ENCODE measurements at places on chromosomes 2 and 18.
A peak's percentile ranks its signal among the peaks of the same experiment; 100 is the strongest.

GRCh38 chr2:65331336-65332025 is 100.9 kb downstream of the SPRED2 start:
- DNase-seq, result no peak

DNA sequence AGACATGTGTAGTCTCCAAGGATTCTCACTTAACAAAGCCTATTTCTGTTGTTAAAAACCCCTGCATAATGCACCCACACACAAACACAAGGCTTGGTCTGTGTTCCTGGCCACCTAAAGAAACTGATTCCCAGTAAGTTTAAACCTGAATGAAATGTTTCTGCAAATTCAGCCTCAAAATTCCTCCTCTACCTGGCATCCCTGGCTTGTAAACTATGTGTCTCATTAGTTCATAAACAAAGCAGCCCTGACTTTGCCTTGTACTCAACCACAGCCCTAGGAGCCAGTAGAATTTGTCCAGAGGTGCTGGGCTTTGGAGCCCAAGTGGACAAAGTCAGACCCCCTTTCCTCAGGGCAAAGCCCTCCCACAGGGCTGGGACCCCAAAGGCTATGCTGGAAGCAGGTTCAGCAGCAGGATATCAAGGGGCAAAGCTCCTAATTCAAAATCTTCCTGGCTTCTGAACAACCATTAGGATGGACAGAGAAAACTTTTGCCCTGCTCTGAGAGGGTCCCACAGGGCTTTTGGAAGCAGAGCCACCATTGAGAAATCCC is 2.6 kb upstream of the HOXD13 start:
- no peak for DNase-seq

DNA sequence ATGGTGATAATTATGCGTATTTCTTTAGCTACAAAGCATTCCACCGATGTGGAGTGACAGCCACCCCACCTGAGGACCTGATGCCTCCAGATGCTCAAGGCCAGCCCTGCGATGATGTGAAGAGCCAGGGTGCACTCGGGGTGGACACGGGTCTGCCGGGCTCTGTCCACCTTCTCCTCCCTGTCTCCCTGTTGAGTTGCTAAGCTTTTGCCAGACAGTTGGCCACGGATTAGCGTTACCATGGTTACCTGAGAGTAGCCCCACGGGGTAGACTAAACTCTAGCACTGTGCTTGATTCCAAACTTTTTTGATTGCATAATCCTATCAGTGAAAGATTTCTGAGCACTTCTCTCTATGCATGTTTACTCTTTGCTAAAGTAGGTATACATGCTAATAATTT is 86.2 kb downstream of the SMIM21 start:
- no peak for DNase-seq

DNA sequence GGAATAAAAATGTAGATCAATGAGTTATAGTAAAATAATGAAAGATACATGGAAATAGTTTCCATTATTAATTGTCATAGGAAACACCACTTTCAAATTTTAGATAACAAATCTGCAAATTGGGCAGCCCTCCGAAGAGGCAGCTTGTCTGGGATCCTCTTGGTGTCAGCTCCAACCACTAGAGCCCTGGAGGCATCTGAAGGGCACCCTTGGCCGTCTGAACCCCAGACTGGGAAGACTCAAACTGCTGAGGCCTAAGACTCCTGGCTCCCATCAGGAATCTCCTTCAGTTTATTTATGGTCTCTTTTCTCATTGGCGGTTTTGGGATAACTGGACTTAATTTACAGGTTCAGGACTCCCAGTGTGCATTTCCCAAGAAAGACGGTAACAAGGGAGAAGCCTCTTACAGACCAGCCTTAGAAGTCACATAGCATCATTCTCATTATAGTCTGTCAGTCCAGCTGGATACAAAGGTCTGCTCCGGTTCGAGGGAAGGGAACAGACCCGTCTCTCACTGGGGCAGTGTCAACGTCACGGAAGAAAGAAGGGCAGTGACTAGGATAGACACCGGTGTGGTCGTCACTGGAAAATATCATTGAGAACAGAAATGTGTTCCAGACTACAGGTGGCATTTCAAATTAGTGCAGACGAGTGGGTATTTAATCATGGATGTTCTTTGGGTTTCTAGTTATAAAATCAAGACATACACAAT is 390.7 kb upstream of the NETO1 start:
- DNase-seq, result no peak

GRCh38 chr2:1613731-1614354 is 130.5 kb downstream of the PXDN start:
- DNase-seq, result no peak

DNA sequence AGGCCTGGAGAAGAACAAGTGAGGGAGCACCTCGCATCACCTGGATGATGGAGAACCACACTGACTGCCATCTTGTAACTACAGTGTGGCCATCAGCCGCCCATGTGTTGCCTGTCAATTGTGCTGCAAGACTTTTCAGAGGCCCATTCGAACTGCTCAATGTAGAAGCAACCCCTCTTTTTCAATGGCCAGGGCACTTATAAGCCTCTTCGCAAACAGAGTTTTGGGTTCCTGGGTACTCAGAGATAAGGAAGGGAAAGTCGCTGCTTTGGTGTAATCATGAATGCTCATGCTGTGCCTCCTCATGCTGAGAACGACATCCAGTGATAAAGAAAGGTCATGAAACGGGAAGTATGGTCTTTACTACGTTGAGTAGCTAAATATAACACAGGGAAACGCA is 143.9 kb upstream of the SLC39A10 start:
- DNase-seq, result no peak

- DNase-seq, result no peak
Observed at GRCh38 chr18:54240629-54241107, 16.2 kb upstream of the MBD2 start.

GRCh38 chr2:213980883-213981282 is 430.0 kb upstream of the VWC2L start:
- no peak for DNase-seq

GRCh38 chr2:232030229-232030628 is 68.7 kb downstream of the DIS3L2 start:
- no peak for DNase-seq

- DNase-seq, result no peak
Observed at GRCh38 chr2:200254773-200255172, 51.7 kb upstream of the SPATS2L start.

DNA sequence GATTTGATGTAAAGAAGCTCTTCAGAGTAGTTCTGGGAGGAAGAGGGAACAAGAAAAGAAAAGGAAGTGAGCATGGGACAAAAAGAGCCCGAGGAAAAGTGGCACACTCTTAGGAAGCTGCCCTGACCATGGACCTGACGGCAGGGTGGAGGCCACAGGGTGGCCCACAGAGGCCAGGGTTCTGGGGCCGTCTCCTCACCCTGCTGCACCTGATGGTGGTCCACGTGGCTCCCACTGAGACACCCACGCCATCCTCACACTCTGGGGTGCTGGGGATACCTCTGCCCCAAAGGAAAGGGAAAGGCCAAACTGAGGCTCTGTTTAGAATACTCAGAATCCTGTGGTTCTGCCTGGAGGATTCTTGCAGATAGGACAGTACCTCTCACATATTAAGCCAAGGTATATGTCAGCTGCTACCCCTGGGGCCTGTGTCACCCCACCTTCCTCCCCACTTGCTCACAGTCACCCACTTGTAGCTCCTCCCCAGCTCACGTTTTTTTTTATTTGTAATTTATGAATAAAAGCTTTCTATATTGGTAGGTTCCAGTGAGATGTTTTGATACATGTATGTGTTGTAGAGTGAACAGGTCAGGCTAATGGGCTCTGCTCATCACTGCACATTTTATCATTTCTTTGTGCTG is 171.1 kb downstream of the LDLRAD4 start:
- no peak for DNase-seq

- DNase-seq, result no peak
Observed at GRCh38 chr2:31319406-31320175, 85.6 kb downstream of the EHD3 start.

DNA sequence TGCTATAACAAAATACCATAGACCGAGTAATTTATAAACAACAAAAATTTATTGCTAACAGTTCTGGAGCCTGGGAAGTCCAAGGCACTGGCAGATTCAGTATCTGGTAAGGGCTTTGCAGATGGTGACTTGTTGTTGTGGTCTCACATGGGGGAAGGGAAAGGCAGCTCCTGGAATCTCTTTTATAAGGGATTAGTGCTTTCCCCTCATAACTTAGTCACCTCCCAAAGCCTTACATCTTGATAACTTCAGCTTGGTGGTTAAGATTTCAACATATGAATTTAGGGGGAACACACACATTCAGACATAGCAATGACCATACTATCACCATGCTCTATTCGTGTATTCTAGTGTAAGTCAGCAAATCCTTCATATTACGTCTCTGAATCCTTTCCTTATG is 447.6 kb upstream of the TCF4 start:
- DNase-seq, result no peak

DNA sequence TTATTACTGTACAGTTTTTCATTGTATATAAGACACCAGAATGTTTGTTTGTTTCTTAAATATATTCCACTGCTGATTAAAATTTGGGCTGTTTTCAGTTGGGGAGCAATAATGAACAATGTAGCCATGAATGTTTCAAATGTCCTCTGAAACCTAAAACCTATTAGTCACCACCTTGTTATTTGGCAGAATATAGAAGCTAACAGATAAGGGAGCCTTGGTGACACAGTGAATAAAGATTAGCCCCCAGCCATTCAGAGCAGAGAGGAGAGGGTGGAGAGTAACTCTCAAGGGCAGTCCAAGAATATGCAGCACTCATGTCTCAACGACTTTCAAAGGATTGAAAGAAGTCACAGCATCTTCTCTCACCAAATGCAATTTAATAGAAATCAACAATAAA is 43.1 kb upstream of the ATP8B1 start:
- DNase-seq, result no peak

DNA sequence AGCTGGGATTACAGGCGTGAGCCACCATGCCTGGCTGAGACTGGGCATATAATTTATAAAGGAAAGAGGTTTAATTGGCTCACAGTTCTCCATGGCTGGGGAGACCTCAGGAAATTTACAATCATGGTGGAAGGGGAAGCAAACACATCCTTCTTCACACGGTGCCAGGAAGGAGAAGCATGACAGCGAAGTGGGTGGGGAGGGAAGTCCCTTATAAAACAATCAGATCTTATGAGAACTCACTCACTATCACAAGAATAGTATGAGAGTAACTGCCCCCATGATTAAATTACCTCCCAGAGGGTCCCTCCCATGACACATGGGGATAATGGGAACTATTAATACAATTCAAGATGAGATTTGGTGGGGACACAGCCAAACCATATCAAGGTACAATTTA is 7.8 kb upstream of the LCLAT1 start:
- DNase-seq, result no peak

DNA sequence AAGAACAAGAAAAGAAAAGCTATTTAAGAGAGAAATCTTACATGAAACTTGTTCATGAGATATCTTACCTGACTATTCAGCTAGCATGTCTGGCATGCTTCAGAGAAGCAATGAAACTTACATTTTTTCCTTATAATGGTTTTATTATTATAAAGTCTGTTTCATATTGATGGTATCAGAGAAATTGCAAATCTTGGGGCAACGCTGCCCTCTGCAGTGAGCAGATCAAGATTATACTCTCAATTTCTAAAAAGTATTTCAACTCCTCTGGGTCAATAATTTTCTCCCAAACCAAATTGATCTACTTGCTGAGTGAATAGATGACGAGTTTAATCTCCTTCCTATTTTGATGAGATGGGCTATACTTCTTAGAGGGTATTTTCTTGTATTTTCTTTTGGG is 235.6 kb downstream of the NUP35 start:
- DNase-seq, result no peak

DNA sequence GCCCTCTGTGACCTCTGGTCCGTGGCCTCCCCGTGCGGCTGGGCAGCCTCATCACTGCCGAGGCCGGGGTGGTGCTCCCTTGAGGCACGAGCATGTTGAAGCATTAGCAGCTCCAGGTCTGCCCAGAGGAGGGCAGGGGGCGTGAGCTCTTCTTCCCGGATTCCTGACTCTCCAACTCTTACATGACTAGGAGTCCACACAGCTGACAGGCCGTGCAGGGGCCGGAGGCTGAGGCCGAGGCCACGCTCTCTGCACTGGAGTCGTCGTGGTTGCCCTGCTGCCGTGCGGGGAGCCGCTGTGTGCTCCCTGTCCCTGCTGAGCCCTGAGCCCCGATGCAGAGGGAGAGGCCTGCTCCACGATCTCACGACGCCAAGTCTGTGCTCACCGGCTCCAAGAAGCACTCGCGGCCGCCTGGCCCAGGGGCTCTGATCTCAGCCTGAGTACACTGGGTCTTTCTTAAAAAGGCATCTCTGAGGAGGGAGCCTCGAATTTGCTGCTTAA is 19.4 kb upstream of the KCNG2 start:
- DNase-seq, result no peak

GRCh38 chr2:108194409-108195132 is 45.2 kb upstream of the SULT1C3 start:
- no peak for DNase-seq

DNA sequence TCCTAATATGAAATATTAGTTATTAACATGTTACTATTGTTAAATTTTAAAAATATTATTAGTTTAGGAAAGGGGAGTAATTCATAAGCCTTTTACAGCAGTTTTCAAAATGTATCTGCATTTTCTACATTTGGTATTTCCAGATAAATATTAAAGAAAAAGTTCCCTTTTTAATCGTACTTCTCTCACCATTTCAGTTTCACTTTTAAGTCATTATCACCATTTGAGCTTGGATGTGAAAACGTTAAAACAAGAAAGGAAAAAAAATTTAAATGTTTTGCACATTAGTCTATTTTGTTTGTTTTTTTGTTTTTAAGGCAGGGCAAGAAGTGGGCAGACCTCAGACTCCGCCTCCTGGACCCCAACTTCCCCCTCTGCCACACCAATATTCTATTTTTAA is 3.3 kb upstream of the SRSF7 start:
- DNase-seq, result no peak

DNA sequence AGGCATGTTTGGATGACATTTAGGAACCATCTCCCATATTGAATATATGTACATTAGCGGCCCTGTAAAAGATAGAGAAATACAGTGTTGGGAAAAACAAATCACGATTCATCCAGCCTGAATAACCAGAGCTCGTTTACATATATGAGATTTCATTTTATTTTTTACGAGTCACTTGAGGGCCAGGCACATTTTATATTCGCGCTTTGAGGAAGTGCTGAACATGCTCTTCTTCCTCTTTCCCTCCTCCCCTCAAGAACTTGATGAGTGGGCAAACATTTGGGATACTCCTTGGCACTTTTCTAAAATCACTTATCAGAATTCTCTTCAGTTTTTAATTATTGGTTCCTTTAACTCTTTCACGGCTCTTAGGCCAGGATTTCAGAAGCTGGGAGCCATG is 268.0 kb upstream of the TANK start:
- no peak for DNase-seq

DNA sequence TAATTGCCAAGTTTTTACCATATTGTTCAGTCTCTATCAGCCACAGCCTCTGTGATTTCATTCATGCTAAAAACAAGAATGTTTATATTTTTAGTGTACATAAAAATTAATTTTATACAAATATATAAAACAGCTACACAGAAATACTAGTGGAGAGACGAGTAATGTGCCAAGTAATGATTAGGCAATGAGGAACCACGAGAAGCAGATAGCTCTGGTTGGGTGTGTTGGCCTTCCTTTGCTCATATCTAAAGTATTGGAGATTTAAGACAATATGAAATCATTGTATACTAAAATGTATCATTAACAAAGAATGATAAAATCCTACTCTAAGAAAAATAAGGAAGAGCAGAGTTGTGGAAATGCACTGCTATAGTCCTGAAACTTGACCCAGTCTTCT is 326.7 kb downstream of the AGAP1 start:
- no peak for DNase-seq

- DNase-seq, result peak; percentile 82
Observed at GRCh38 chr2:240435457-240435947, at the start of gene GPC1. TSS of gene GPC1 (plus strand) at chr2:240435663. CDS start at chr2:240435919, 256 bp downstream.

Measured in left kidney (tissue), 8 donors.